ENCODE measurements at places on chromosomes 4 and X.

DNA sequence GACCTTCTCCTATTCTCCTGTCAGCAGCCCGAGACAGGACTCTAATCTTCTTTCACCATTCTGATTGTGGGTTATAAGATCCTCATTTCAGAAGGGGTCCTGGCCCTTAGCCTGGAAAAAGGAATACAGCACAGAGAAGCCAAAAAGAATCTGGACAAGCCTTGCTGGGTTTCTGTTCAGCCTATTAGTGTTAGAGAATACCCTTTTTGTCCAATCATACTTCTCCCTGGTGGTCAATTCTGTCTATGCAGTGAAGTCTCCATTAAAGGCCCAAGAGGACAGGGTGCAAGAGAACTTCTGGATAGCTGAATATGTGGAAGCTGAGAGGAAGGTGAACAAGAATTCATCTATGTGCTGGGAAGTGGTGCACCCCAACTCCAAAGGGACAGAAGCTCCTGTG lies 105.7 kb upstream of the AGA start:
- DNase-seq = no peak

DNA sequence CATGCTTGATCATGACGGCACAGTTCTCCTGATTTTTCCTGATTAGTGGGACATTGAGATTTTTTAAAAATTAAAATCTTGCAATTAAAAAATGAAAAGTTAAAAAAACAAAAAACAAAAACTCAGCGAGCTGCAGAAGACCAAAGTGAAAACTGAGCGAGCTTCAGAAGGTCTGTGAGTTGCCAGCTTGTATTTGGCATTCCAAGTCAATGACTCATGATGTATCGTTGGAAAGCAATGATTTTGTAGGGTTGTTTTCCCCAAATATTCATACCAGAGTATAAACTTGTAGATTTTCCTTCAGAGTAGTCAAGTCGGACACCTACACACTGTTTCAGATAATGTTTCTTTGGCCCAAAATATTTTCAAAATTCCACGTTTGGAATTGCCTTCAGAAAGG lies 76.9 kb downstream of the LRRC66 start:
- DNase-seq = no peak

DNA sequence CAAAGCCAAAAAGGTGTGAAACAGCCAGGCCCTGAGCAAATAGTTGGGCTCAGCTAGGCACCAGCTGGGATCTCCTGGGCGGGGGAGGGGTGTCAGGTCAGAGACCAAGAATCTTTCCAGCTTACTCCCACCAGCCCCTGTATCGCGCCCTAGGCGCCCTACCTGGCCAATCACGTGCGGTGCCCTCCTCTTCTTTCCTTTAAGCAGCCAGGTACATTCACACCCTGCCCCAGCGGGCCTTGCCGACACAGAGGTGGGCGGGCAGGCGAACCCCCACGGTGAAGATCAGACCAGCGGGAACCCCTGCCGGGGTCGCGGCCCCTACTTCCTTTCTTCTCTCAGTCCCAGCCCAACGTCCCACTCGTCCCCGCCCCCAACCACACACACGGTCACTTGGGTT lies 9.1 kb downstream of the ARHGAP36 start:
- DNase-seq = no peak

GRCh38 chr4:1026115-1026514 lies 14.7 kb downstream of the FGFRL1 start:
- DNase-seq = no peak

- DNase-seq = no peak
Measured at GRCh38 chr4:121150003-121150402, 14.1 kb downstream of the TNIP3 start.

DNA sequence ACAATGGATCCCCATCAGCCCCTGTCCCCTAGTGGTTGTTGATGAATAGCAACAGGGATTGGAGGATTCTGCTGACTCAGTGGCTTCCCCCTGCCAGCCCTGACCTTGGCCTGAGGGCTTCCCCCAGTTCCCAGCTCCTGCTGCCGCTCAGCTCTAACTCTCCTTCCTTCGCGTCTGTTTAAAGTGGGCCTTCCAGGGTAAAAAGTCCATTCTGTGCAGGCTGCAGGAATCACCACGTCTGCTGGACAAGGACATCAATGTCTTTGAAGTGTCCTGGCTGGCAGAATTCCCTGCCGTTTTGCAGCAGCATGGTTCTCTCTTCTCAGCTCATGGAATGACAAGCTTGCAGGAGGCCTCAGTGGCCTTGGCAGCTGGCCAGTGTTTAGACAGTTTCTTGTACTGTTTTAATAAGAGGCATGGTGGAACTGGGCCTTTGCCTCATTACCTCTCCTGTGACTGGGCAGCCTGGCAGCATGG lies 152.5 kb upstream of the STX18 start:
- DNase-seq = no peak

DNA sequence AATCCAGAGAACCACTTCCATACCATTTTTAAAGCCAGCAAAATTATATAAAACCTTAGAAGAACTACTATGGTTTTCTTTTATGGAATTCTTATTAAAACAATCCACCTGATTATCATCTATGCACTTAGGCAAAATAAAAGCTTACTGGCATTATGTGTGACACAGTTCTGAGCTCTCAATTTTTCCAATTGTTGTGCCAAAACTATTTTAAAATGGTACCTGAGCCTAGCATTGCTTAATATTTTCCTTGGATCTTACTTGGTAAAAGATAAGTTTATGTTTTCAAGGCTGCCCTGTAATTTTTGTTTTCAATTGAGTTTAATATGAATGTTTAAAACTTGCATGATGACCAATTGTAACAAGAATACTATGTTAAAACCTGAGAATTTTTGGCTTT lies 201.3 kb downstream of the MAD2L1 start:
- DNase-seq = no peak

DNA sequence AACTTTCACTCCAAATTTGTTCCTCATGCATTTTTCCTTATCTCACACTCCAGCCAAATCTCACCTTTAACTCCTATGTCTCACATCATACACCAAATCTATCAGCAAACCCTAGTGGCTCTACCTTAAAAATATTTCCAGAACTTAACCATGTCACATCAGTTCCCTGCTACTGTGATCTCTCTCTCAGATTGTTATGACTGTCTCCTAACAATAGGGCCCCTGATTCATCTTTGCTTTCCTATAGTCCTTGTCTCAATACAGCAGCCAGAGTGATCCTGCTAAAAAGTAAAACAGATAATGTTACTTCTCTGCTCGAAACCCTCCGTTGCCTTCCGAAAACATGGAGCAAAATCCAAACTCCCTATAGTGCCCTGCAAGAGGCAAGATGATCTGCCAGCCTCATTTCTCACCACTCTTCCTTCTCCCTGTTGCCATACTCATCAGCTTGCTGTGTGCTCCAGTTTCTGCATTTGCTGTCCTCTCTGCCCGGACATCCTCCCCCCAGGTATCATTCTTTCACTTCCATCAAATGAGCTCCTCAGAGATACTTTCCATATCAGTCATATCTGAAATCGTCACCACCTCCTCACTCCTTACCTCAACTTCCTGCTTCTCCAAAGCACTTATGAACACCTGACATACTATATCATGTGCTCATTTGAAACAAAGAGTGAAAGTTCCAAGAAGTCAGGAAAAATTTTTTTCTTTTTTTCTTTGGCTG lies 293.4 kb upstream of the NR3C2 start:
- no peak for DNase-seq

DNA sequence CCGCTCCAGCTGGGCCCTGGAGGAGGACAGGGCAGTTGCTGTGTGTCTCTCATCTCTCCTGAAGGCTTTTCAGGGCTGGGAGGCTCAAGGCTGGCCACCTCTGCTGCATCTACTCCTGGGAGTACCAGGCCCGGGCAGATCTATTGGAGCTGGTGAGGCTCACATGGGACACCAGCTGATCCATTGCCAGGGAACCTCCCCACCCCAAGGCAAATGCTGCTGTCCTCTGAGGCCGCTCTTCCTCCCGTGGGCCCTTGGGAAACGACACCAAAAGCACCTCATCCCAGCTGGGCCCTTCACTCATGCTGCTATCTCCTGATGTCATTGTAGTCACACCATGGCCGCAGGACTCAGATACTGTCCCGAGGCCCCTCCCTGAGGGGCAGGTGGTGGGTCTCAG lies 3.6 kb downstream of the UBL4A start:
- DNase-seq = no peak

- DNase-seq = no peak
Measured at GRCh38 chr4:55173580-55173979, 48.2 kb upstream of the KDR start.

GRCh38 chrX:42686296-42686695 lies 91.7 kb downstream of the PPP1R2C start:
- DNase-seq = no peak

GRCh38 chrX:1126738-1127137 lies 85.7 kb downstream of the CRLF2 start:
- DNase-seq = no peak

DNA sequence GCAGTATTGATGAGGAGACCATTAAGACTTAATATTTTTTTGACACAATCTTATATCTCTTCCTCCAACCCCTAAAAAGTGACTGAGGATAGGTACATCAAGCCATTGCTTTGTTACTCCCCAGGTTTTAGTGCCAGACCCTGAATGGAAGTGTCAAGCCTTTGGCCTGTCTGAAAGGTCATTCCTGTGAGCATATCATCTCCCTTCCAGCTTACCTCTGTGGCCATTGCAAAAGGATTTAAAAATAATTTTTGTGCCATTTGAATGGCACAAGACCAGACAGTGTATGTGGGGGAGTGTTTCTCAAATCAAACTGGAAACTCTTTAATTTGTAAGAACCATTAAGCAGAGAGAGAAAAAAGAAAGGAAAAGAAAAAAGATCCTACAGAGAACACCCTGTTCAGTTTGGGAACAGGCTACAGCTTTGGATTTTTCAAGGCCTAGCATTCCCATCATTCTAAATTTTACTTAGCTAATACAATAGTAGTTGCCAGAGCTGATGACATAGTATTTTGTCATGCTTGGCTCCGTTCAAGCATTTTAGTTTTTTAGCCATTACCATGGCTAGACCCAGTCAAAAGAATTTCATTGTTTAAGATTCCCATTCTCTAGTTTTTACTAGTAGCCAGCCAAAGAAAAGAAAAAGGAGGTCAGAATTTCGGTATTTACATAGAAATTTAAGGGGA lies 49.6 kb downstream of the HPF1 start:
- DNase-seq = no peak

GRCh38 chr4:172489861-172490260 lies 676.7 kb downstream of the GALNTL6 start:
- no peak for DNase-seq

DNA sequence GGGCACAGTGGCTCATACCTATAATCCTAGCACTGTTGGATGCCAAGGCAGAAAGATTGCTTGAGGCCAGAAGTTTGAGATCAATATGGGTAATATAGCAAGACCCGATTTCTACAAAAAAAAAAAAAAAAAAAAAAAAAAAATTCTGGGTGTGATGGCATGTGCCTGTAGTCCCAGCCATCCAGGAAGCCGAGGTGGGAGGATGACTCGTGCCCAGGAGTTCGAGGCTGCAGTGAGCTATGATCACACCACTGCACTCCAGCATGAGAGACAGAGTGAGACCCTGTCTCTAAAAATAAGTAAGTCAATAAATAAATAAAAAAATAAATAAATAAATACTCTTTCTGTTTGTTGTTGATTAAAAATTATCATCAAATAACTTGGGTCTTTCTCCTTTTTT lies 62.4 kb upstream of the BMPR1B start:
- DNase-seq = no peak

GRCh38 chrX:68203646-68204045 lies 229.6 kb downstream of the OPHN1 start:
- DNase-seq = no peak

GRCh38 chrX:123256378-123256777 lies 72.3 kb downstream of the GRIA3 start:
- no peak for DNase-seq

- DNase-seq = no peak
Measured at GRCh38 chr4:1384675-1385372, 21.4 kb downstream of the NKX1-1 start.

- no peak for DNase-seq
Measured at GRCh38 chr4:180913750-180914149, 1329.5 kb upstream of the TENM3 start.

GRCh38 chrX:121254336-121254735 lies 206.9 kb downstream of the GLUD2 start:
- no peak for DNase-seq

DNA sequence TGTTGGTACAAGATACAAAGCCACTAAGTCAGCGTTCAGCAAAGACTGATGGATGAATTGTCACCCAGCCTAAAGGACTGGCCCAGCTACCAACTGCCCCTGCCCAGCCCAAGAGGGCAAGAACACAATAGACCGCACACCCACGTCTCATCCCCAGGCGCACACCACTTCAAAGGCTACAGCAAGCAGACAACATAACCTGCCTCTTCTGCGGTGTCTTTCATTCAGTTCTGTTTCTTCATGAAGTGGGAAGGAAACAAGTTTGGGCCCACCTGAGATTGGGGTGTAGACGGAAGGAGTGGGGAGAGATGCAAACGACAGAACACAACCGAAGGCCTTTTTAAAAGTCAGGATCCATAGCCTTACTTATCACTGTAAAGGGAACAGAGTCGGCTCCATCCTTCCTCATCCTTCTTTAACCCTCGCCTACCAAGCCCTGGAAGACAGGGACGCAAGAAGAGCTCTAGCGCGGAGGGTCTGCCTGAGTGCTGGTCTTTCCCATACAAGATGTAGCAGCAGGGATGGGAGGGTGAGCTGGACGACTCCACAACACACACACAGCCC lies 691 bp downstream of the SCARB2 start:
- no peak for DNase-seq

- no peak for DNase-seq
Measured at GRCh38 chrX:120262859-120263708, 12.5 kb downstream of the ZBTB33 start.
